ENCODE measurements at places on chromosomes 12 and 14.
A peak's percentile ranks its signal among the peaks of the same experiment; 100 is the strongest.

DNA sequence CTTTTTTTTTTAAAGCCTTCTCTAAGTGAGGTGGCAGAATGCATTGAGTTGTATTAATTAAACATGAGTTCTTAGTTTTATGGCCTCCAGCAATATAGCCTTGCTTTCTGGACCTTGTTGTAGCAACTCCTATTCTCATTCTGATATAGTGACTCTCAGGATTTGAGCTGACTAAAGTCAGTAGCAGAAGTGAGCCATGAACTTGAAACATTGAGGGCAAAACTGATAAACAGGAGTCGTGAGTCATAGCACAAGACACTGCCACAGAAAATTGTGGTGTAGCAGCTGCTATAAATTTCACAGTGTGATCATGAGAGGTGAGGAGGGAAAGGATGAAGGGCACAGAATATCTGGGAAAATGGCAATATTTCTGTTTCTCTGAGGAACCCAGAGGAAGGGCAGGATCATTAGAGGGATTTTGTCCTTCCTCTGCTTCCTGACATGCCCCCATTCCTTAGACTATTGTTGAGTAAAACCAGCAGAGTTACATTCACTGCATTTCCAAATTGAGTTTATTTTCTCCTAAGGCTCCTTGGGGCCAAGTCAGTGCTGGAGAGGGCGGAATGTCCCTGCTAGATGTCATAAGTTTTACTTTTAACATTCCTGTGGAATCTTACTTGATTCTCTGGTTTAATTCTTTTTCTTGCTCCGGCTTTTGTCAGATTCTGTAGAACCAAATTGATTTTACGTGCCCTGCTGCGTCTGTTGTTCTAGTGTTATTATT, 7.5 kb downstream of the KLRG1 start:
- no peak for DNase-seq

- no peak for DNase-seq
These were observed 10.5 kb downstream of the ZBTB1 start for GRCh38 chr14:64515053-64515452.

GRCh38 chr12:55024575-55024974, 4.8 kb downstream of the NEUROD4 start:
- DNase-seq: no peak

DNA sequence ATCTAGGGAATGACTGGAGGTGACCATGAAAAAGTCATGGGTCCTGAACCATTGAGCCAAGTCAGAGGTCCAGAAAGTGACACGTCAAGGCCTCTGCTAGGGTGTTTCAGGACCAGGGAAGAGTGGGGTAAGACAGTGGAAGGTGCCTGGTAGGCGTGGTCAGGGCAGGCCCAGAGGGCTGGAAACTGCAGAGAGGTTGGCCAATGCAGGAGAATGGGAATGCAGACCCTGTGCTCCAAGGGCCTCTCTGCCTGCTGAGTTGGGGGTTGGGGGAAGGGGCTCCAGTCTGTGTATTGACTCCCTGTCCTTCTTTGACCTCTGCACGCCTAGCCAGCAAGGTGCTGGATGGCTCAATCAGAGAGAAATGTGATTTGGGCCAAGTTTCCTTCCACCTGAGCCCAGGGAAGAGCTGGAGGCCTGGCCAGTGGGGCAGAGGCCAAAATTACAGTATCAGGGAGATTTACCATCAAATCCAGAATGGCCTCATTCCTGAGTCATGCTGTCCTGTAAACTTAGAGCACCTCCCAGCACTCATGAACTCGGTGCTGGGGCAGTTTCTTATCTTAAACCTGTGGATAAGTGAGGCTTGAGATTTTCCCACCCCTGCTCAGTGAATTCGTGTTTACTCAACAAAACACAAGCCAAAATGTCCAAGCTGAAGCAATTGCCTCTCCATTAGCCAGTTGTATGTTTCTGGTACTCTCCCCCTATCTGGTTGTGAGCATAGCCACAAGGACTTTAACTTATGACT, 24.4 kb downstream of the IRF2BPL start:
- DNase-seq: no peak

- no peak for DNase-seq
These were observed 214.2 kb downstream of the PPM1H start for GRCh38 chr12:62720661-62721330.

- DNase-seq: no peak
These were observed 55.8 kb downstream of the GALNT4 start for GRCh38 chr12:89468648-89469326.

- DNase-seq: no peak
These were observed 288.1 kb downstream of the DUSP6 start for GRCh38 chr12:89064151-89064550.

GRCh38 chr14:61132894-61133293, 148.2 kb downstream of the TMEM30B start:
- DNase-seq: no peak

- DNase-seq: no peak
These were observed 449.7 kb downstream of the BTG1 start for GRCh38 chr12:91695964-91696363.

DNA sequence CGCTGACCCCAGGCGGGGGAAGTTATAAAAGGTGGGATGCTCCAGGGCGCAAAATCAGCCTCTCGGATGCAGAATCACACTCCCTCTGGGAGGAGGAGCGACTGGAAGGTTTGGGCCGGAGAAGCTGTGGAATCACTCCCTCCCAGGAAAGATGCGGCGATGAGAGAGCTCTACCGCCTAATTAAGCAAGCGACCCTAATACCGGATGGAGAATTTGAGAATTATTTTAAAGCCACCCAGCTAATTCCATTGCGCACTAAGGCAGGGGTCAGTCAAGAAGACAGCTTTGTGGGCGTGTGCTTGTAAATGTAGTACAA, 1.9 kb downstream of the COL2A1 start:
- no peak for DNase-seq

DNA sequence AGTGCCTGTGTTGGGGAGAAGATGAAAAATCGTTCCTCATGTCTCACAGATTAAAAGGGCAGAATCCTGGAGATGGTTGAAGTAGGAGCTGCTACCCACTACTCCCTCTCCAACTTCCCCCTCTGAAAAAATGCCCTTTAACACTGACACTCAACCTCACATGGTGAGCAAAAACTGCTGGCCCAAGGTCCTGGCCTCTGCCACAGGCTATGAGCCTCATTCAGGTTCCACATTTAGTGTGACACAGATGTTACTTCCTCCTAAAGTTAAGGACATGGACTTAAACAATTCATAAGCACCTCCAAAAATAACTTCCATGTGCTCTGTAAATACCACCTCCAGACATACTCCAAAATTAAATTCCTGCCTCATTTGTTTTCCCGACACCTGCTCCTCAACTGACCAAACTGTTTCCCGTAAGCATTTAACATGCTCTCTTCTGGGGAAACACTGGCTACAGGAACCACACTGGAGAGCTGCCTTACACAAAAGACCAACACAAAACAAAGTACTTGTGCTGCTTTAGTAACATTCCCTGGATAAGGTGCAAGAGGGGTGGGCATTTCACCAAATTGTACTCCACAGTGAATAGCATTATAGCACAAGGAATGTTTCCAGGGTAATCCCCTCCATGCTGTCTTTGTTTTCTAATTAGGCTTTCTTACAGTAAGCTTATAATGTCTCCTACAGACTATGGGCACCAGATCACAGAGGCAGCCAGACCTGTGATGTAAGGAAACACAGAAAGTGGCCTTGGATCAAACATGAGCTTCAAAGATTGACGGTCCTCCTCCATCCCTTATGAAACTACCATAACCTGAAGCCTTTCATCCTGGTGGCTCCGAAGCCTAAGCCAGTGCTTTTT, 57.0 kb downstream of the PHLDA1 start:
- DNase-seq: no peak

DNA sequence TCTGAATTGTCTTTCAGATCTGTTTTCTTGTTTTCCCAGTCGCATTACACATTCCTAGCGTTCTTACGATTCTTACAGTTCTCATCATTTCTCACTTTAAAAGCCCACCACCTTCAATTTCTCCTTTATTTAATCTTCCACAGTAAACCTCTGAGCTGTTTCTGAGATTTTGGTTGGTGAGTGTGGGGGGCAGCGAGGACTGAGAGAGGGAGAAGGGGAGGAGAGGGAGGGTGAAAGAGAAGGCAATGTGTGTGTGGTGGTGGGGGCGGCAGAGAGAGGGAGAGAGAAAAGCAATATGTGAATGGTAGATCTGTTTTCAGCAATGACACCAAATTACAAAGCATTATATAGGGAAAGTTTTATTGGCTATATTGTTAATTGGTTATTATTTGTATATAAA, 282.6 kb downstream of the SOX5 start:
- no peak for DNase-seq

- DNase-seq: peak; percentile 60
These were observed 54.3 kb upstream of the PPP2R5C start for GRCh38 chr14:101707068-101707842.

GRCh38 chr12:15206338-15206737, 14.9 kb downstream of the RERG start:
- no peak for DNase-seq

DNA sequence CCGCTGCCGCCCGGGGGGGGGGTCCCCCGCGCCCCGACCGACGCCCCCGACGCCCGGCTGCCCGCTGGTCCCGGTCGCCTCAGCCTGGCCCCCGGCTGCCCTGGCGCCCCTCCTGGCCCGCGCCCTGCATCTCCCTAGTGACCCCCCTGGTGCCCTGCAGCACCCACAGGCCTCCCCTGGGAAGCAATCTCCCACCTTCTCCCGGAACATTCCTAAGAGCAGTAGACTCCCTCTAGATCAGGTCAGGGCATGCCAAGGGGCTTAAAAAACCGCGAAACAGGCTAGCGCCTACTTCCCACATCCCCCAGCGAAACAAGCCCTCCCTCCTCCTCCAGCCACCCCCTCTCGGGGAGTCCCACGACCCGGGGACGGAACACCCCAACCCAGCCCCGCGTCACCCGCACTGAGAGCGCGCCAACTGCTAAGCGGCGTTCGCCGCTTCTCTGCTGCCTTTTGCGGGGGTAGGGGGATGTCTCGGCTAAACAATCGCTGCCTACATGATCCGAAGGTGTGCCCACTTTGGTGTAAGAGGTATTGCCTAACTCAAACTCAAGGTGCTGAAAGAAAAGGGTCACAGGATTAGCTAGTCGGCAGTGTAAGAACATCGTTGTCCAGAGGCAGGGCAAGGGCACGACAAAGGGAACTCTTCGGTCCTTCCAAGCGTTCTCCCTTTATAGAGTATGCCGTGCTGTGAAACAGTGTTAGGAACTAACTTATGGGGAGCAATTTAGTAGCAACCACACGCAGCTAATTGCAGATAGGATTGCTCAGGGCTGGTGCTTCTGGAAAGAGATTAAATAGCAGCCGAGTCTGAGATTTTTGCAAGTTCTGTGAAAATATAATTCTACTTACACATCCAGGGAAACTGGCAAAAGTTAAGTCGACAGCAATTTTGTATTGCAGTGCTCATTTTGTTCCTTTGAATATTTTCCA, 619 bp upstream of the NTN4 start:
- no peak for DNase-seq

Measured in stimulated activated CD4-positive, alpha-beta T cell treated with anti-CD3 and anti-CD28 coated beads, TNF-alpha, amount 100 ng/mL, for 24 hours (primary cell).